ENCODE measurements at places on chromosomes 13 and 19.

DNA sequence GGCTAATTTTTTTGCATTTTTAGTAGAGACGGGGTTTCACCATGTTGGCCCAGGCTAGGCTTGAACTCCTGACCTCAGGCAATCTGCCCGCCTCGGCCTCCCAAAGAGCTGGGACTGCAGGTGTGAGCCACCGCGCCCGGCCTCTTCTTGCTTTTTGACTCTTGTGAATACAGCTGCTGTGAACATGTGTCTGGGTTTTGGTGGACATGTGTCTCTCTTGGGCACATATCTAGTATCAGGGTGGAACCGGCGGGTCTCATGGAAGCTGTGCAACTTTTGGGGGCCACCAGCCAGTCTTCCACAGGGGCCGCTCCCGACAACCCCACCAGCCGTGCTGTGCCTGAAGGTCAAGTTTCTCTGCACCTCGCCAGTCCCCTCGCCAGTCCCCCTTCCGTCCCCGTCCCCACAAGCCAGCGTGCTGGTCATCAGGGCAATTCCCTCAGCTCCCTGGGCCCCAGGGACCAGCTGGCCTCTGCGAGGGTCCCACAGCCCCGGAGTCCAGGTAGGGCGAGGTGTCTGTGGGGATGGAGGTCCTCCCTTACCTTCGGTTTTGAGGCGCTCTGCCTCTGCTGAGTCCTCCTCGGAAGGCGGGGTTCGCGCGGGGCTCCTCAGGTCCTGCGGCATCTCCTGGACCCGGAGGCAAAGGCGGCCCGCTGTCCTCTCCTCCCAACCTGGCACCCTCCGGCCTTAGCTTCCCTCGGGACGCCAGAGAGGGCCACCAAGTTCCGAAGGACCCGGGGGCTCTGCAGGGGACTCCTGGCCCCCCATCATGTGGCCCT, 16.3 kb downstream of the SGTA start:
- no peak for DNase-seq

GRCh38 chr19:39182174-39182505, 14.6 kb upstream of the NCCRP1 start:
- DNase-seq = no peak

DNA sequence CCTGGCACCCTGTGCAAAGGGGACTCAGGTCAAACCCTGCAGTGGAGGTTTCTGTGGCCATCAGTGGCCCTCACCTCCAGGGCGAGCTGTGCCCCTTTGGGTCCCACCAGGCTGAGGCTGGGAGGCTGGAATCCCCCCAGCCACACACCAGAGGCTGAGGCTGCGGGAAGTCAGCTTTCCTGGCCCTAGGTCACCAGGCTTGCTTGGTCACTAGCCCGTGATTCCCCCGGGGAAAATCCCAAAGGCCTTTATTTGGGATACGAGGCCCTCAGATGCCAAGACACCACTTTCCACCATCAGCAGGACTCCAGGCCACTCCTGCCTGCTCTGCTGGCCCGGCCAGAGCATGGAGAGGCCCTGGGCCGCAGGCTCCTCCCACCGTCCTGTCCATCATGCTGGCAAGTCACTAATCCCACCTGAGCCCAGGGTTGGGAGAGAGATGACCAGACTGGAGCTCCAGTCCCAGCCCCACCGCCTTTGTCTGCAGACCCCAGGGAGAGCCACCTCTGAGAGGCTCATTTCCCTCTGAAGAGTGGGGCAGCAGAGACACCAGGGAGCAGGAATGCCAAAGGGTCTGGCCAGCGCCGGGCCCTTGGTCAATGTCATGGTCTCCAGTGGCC, 4.7 kb downstream of the NKPD1 start:
- no peak for DNase-seq

- DNase-seq = no peak
These were observed 217.3 kb upstream of the SERP2 start for GRCh38 chr13:44156294-44156658.

- peak; percentile 96 for DNase-seq
These were observed 2.5 kb downstream of the BSG start for GRCh38 chr19:574658-575526.

- DNase-seq = no peak
These were observed 20.1 kb downstream of the SLC27A1 start for GRCh38 chr19:17490411-17490810.

- no peak for DNase-seq
These were observed 38.9 kb upstream of the AMER2 start for GRCh38 chr13:25210842-25211569.

DNA sequence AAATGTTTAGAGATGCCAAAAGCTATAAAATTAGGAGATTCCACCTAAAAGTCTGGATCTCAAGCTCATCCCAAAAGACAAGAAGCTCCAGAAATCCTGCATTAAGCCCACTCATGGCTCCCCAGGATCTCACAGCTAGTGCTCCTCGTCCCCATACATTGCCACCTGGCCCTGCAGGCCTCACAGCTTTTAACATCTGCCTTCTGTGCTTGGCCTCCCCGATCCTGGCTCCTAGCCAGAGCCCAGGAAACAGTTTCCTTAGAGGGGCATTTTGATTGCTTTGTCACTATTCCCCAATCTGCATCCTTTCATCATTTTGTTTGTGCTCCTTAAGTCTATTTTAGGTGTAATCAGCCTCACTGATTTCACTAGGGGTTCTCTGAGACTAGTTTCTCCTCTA, 14.5 kb upstream of the DCT start:
- no peak for DNase-seq

GRCh38 chr19:18164072-18164471, 9.5 kb upstream of the IFI30 start:
- no peak for DNase-seq

- peak; percentile 46 for DNase-seq
These were observed 799 bp downstream of the PVR start for GRCh38 chr19:44644402-44645016.

DNA sequence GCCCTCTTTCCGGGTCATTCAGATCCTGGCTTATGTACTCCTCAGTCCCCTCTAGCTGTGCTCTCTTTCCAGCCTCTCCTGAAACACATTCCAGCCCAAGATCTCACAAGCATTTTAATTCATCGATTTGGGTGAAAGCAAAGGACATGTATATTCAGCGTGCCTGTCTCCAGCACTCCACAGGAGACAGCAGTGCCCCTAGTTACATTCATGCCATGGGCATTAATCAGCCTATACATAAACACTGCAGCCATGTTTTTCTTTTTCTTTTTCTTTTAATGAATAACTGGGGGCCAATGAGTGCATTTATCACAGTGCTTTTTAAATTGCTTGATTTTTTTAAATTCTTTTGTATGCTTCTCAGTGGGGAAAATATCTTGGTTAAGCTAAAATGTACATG, 199.1 kb downstream of the DCT start:
- DNase-seq = no peak

- DNase-seq = no peak
These were observed 215.5 kb upstream of the HTR2A start for GRCh38 chr13:47112205-47112902.

DNA sequence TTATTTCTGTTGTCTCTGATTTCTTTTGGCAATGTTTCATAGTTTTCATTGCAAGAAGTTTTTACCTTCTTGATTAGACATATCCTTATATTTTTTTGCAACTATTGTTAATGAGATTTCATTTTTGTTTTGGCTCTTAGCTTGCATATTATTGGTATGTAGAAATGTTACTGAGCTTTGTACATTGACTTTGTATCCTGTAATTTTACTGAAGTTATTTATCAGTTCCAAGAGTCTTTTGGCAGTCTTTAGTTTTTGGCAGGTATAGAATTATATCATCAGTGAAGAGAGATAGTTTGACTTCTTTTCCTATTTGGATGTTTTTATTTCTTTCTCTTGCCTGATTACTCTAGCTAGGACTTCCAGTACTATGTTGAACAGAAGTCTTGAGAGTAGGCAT, 375.7 kb downstream of the TDRD3 start:
- DNase-seq = no peak

- peak; percentile 31 for DNase-seq
These were observed 501.0 kb downstream of the FOXO1 start for GRCh38 chr13:40165316-40165932.

DNA sequence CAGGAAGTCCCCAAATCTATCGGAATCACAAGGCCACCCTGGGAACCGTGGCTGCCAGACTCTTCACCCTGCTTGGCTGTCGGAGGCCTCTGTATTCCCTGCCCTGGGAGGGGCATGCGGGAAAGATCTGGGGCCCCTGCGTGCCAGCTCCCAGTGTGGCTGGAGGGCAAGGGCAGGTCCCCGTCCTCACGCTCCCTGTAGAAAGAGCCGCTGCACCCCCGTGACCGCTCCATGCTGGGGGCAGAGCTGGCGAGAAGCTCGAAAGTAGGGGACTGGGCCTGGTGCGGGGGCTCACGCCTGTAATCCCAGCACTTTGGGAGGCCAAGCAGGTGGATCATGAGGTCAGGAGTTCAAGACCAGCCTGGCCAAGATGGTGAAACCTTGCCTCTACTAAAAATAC, 208.4 kb upstream of the SOX1 start:
- DNase-seq = no peak

DNA sequence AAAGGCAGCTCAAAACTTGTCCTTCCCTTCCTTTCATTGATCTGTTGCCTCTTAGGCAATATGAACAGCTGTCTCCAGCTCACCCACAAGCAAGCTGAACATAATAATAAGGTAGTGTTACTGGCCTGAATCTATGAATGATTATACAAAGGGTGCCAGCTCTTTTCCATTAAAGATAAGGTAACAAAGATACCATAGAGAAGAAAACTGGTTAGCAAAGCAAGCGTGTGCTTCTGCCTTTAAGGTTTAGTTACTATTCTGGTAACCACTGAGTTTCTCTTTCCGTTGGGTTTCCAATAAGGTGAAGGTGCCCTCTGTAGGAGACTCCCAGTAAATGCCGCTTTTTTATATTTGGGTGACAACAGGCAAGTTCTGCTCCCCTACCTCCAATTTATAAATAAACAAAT, 12.1 kb upstream of the DACH1 start:
- DNase-seq = peak; percentile 87

- no peak for DNase-seq
These were observed 15.3 kb upstream of the SULT2A1 start for GRCh38 chr19:47901370-47901769.

DNA sequence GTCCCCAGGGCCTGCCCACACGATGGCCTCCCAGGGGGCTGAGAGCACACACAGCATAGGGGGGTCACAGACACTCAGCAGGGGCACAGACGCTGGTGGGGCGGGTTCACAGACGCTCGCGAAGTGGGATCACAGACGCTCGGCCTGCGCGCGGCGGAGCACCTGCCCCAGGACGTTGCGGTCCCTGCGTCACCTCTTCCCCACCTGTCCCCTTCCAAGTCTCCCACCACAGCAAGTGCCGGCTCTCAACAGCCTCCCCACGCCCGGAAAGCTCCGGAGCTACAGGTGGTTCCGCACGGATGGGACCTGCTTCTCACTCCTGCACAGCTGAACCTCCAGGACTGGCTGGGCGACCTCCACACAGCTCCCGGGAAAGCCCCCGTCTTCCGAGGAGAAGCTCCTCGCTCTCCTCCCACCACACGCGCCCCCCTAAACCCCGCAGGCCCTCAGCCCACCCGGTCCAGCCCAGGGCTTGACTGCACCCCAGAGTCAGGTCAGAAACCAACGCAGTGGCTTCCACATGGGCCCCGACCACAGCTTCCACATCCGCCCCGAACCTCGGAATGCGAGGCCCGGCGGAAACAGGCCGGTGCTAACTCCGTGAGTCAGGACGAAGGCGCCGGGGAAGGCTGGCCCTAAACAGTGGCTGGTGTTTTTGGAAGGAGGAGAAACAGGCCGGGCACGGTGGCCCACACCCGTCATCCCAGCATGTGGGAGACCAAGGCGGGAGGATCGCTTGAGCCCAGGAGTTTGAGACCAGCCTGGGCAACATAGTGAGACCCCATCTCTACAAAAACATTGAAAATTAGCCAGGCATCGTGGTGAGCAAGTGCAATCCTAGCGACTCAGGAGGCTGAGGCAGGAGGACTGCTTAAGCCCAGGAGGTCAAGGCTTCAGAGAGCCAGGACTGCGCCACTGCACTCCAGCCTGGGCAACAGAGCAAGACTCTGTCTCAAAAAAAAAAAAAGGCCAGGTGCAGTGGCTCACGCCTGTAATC, 16.5 kb downstream of the BTBD2 start:
- no peak for DNase-seq

GRCh38 chr13:50678464-50679162, 164.9 kb downstream of the DLEU7 start:
- no peak for DNase-seq

DNA sequence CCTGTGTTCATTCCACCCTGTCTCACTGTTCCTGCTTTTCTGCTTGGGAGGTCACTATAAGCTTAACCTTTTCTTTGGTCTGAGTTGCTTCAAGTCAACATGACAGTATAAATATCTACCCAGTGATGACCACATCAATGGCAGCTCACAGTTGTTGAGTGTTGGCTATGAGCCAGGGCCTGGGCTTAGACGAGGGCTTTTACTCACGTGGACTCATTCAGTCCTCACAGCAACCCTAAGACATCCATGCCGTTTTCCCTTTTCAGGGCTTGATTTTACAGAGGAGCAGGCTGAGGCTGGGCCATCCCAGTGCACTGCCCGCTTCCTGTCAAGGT, 10.2 kb upstream of the CCDC97 start:
- peak; percentile 46 for DNase-seq

DNA sequence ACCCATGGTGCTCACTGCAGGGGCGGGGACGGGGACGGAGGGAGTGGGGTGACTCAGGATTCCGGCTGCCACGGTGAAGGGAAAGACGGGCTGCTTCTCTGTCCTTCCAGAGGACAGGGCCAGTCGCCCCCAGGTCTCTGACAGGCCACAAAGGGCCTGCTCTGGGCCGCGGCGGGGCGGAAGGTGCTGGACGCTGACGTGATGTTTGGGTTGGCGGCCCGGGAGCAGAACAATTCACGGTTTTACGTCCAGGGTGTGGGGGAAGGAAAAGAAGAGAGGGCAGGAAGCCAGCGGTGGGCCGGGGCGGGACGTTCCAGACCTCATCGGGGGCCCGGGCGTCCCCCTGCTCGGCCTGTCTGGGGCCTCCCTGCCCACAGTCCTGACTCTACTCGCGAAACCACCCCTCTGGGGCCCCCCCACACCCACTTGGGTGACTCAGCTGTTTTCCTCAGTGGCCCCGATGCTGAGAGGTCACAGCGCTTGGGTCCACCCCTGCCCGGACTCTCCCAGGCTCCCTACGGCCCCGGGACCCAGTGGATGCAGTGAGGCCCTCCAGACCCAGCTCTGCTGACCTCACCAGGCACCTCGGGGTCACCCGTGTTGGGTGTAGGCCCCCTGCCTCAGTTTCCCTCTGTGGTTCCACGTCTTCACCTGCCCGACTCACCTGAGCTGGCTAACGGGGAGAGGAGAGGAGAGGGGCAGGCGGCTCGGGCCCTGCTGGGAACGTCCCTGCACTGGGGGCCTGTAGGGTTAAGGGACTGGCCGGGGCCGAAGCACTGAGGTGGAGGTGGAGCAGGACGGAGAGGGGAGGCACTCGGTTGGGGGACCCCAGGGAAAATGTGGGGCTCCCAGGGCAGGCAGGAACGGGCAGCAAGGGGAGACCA, 29.2 kb downstream of the PIP5K1C start:
- peak; percentile 81 for DNase-seq

- DNase-seq = no peak
These were observed 335.6 kb downstream of the RBM26 start for GRCh38 chr13:79070343-79070974.

GRCh38 chr19:548886-549830, 5.3 kb downstream of the GZMM start:
- DNase-seq = no peak

- no peak for DNase-seq
These were observed 19.9 kb upstream of the RSPH6A start for GRCh38 chr19:45834970-45835369.

GRCh38 chr13:31081316-31081715, 80.4 kb downstream of the HSPH1 start:
- no peak for DNase-seq

Measured in hematopoietic multipotent progenitor cell treated with erythropoietin and hydrocortisone succinate and interleukin-3 and kit ligand, for 4 days (in vitro differentiated cells).